Esophagus squamous epithelium (tissue), 5 donors: ENCODE measurements at places on chromosomes 12 and 14.

- DNase-seq: no peak
These were observed 29.0 kb downstream of the PALS1 start for GRCh38 chr14:67270145-67270753.

GRCh38 chr14:99609245-99610170, 5.5 kb upstream of the CCDC85C start:
- DNase-seq: no peak

GRCh38 chr12:7856516-7856915, 16.2 kb downstream of the SLC2A14 start:
- no peak for DNase-seq

DNA sequence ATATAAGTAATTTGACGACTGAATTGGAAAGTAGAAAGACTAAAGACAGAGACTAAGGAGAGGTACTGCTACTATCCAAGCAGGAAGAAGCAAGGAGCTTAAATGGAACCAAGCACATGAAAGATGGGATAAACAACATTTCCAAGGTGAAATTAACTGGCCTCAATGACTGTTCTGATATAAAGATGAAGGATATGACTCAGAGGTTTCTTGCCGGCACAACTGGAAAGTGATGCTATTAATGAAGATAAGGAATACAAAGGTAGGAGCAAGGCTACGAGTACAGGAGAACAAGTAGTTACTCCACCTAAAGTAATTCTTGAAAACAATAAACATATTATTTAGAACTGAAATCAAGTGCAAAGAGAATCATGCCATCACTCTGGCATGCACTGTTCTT, 6.4 kb downstream of the SNX6 start:
- no peak for DNase-seq

DNA sequence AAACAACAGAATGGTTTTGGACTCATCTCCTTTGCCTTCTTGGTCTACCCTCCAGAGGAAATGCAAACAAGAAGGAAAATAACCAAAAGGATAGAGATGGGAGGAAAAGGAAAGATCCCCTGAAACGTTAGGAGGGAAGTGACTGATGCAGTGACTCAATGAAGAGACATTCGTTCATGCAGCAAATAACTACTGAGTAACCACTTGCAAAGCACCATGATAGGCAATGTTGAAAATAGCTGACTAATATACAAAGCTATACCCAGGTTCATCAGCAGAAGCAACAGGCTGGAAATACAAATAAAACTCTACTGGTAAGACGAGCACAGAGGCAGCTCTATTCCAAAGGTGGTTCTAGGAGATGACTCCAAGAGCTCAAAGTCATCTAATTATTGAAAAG, 41.8 kb downstream of the R3HDM2 start:
- DNase-seq: no peak
